ENCODE measurements at places on chromosomes 5 and 9.

GRCh38 chr5:77843570-77844372 is 67.6 kb upstream of the TBCA start:
- DNase-seq = no peak

DNA sequence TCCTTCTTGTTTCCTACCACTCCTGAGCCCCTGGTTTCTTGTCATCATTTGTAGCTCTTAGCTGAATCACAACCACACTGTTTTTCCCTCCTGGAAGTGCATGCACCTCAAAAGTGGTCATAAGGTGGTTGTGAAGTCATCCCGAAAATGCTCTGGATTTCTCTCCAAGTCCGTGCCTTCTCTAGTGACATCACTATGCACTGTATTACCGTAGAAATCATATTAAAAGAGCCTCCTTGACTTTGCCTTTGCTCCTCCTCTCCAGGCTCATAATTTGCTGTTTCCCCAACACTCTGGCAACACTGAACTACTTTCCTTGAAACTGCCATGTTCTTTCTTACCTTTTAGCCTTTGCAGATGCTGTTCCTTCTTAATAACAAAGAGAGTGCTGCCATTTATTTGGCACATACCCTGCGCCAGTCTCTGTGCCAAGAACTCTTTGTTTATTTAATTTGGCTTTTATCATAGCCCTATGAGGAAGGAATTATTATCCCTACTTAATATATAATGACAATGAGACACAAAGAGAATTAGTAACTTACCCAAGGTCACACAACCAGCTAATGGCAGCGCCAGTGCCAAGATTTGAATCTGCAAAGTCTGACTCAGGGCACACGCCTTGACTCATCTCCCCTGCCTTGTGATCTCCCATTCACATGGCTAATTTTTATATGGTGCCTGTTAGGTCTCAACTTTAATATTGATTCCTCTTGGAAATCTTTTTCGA is 115.4 kb downstream of the KIF4B start:
- no peak for DNase-seq

DNA sequence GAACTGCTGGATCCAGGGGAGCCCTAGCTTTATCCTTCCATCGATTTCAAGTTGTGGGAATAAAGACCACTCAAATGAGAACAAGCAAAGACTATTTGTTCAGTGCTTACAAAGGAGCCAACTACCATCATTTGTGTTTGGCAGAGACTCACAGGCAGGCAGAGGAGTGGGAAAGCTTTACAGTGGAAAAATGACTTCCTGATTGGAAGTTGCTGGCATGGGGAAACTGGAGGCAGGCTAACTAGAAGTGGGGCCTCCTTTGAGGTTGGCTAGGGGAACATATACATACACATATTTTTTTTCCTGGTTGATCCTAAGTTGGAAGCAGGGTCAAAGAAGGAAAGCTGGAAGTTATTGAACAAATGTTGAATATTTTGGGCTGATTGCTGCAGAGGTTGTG is 121.7 kb downstream of the ACTBL2 start:
- DNase-seq = no peak

GRCh38 chr9:26457151-26457550 is 435.5 kb downstream of the CAAP1 start:
- DNase-seq = no peak

- DNase-seq = no peak
Observed at GRCh38 chr9:85414390-85414789, 327.4 kb downstream of the AGTPBP1 start.

GRCh38 chr5:15388866-15389265 is 111.1 kb upstream of the FBXL7 start:
- no peak for DNase-seq

DNA sequence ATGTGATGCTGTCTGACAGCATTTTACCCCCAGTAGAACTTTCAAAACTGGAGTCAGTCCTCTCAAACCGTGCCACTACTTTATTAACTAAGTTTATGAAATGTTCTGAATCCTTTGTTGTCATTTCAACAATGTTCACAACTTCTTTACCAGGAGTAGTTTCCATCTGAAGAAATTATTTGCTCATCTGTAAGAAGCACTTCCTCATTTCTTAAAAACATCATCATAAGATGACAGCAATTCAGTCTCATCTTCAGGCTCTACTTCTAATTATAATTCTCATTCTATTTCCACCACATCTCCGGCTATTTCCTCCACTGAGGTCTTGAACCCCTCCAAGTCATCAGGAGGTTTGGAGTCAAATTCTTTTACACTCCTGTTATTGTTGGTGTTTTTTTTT is 2.3 kb upstream of the TAS2R1 start:
- no peak for DNase-seq

DNA sequence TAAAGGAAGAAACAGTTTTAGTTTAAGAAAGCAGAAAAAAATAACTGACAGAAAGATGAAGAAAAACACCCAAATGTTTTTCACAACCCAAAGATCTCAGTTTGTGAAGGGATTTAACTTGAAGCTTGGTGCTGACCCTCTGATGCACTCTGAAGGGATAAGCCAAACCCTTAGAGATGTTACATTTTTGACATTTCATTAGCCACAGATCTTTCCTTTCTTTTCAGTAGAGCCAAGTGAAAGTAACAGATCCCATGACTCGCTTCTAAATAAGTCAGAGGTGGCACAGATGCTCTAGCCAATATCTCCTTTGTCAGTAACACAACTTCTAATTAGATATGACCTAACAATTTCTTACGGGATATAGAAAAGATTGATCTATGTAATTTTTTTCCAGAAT is 394.5 kb upstream of the EDIL3 start:
- no peak for DNase-seq

DNA sequence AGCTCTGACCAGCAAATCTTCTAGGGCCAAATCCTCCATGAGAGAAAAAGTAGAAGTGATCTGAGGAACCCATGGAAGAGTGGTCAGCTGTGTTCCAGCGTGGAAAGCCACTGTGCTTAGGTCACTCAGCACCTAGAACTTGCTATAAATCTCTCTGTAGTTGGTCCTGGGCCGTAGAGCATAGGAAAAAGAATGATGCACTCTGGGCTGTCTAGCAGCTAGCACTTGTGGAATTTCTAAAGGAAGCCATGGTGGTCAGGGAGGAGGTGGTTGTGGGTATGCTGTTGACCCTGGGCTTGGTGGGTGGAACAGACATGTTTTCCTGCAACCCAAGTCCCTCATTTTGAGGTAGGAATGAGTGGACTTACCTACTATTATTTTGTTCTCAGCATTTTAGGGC is 48.1 kb downstream of the GGTA1 start:
- no peak for DNase-seq

- no peak for DNase-seq
Observed at GRCh38 chr5:96404191-96404867, 28.7 kb downstream of the PCSK1 start.

DNA sequence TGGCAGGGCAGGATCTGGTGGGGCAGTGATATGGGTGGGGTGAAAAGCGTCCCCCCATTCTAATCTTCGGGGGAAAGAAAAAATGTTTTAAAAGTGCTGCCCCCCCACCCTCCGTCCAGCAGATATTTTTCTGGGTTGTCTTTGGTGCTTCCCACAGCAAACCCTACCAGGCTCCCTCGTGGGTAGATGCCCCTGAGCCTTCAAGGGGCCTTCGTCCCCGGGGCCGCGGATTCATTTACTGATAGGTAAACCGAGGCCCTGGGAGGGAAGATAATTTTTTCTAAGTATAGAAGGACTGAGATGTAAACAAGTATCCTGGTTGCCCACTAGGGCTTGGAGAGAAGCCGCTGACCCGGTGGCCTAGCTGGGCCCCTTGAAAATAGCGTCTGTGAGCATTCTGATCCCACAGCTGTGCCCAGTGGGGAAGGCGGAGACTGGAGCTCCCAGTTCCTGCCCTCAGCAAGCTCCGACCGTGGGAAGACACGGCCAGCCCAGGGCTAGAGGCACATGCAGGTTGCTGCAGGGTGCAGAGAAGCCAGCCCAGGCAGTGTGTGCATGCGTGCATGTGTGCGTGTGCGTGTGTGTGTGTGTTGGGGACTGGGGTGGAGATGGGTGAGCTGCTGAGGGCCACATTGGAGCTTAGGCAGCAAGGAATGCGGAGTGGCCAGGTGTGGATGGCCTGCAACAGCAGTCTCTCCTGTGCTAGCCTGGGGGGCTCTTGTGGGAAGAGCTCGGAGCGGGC is 6.0 kb upstream of the RXRA start:
- DNase-seq = peak; percentile 46

- DNase-seq = peak; percentile 16
Observed at GRCh38 chr9:96317335-96317980, 15.5 kb upstream of the HSD17B3 start.

- no peak for DNase-seq
Observed at GRCh38 chr5:164188733-164189148, 683.3 kb downstream of the MAT2B start.

- no peak for DNase-seq
Observed at GRCh38 chr5:4879693-4880303, 260.3 kb upstream of the ADAMTS16 start.

GRCh38 chr5:91469517-91470165 is 86.5 kb upstream of the ARRDC3 start:
- DNase-seq = no peak

DNA sequence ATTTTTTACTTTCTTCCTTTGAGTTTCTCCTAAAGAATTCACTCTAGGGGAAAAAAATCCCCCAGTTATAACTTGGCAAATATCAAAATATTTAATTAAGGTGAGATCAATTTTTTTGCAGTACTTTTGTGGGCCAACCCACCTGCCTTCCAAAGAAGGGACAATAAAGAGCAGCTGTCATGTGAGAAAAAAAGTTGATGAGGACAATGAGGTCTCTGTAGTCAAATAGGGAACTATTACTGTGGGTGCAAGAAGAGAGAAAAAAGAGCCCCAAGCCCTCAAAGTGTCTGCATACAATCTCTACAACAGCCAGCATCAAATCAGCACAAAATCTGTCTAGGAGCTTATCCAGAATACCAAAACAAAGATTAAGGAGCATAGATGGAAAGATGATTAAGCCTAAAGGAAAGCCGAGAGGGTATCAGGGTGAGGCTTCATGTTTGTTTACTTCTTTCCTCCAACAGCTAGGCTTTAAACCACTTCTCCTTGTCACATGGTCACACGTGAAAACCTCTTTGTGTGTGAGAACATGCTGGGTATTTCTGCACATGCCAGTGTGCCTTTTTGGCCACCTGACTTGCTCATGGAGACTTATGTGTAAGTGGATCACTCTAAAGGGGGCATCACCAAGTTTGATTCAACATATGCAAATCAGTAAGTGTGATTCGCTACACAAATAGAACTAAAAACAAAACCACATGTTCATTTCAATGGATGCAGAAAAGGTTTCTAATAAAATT is 19.2 kb upstream of the FYB1 start:
- DNase-seq = no peak

DNA sequence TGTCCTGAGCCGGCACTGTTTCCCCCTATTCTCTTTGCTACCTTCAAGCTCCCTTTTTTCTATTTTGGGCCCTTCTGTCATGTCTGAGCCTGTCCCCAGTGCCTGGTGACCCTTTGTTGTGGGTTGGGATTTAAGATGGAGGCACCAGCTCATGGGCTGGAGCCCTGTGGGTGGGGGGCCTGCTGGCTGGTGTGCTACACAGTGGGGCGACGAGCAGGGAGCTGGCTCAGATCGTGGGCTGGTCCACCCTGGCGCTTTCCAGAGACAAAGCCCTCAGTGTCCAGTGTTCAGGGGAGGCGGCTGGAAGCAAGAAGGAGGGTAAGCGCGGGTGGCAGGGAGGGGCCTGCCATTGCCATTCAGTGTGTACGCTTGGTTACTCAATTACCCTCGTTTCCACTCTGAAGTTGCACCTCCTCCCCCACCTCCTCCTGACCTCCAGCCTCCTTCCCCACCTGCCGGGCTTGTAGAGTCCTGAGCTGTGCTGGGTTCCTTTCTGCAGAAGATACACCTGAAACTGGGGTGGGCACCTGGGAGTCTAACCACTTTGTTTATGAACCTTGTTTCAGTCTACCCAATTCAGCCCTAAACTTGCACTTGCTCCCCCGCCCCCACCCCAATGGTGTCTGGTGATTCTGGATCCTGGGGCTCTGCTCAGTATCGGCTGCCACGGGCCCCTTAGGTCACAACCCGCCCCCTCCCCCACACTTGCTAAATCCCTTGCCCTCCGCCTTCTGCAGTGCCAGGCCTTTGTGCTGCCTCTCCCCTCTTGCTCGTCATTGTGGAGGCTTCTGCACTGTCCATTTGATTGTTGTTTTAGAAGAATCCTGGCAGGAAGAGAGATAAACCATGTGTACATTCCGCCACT is 49.9 kb downstream of the MVB12B start:
- DNase-seq = no peak

- no peak for DNase-seq
Observed at GRCh38 chr5:67147760-67148159, 48.8 kb downstream of the CD180 start.

GRCh38 chr5:40078898-40079575 is 600.7 kb upstream of the PTGER4 start:
- DNase-seq = no peak

DNA sequence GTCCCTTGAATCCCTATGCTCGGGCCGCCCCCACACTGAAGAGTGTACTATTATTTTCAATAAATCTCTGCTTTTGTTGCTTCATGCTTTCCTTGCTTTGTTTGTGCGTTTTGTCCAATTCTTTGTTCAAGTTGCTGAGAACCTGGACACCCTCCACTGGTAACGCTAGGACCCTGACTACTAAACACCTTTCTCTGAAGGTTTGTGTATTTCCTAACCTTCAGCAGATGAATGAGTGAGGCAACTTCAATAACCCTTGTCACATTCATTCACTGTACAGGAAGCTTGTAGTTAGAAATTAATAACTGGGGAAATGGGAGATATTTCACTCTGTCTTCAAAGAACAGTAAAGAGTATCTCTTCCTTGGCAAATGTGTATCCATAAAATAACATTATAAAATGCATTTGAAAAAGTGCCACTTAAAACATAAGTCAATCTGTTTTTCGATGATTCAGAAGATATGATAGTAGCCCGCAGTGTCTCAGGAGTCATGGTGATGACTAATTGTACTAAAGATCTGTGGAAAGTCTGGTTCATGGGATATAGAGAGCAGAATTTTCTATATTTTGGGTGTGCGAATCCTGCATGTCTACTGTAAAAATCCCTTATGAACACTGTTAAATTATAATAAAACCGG is 43.2 kb upstream of the ANKH start:
- DNase-seq = no peak

- DNase-seq = no peak
Observed at GRCh38 chr5:154652746-154653417, 102.3 kb upstream of the LARP1 start.

- no peak for DNase-seq
Observed at GRCh38 chr5:74375271-74375670, 265.3 kb downstream of the ENC1 start.
